ENCODE measurements at places on chromosomes 4 and X.

GRCh38 chr4:32429151-32429550, 1709.0 kb downstream of the PCDH7 start:
- no peak for DNase-seq

GRCh38 chr4:105197777-105198176, 51.1 kb downstream of the TET2 start:
- DNase-seq: no peak

DNA sequence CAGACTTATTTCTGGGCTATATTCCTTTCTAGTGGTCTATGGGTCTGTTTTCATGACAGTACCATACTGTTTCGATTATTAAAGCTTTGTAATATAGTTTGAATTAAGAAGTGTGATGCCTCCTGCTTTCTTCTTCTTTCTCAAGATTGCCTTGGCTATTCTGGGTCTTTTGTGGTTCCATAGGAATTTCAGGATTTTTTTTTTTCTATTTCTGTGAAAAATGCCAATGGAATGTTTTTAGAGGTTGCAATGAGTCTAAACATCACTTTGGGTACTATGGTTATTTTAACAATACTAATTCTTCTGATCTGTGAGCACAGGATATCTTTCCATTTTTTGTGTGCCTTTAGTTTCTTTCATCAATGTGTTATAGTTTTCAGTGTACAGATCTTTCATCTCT, 204.3 kb upstream of the HCCS start:
- no peak for DNase-seq

GRCh38 chr4:117134386-117134785, 49.0 kb upstream of the TRAM1L1 start:
- peak; percentile 3 for DNase-seq

DNA sequence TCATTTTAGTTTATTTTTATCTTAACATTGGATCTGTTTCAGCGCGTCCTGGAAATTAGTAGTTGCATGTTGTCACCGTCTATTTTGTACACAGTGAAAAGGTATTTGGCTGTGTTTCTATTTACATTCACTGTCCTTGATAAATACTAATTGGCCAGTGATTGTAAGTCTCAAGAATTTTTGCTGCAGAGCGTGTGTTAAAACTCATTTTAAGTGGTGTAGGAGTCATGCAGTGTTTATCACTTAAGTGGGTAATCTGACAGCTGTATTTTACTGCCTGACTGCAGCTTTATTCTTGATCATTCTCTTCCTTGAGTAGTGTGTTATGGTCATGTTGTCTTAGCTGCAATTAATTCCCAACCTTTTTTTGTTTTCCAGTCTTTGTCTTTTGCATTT, 9.8 kb downstream of the GUCY1A1 start:
- DNase-seq: no peak

- no peak for DNase-seq
Measured at GRCh38 chrX:776061-776460, 145.5 kb downstream of the SHOX start.

GRCh38 chrX:134377537-134377936, 82.4 kb upstream of the HPRT1 start:
- peak; percentile 3 for DNase-seq

DNA sequence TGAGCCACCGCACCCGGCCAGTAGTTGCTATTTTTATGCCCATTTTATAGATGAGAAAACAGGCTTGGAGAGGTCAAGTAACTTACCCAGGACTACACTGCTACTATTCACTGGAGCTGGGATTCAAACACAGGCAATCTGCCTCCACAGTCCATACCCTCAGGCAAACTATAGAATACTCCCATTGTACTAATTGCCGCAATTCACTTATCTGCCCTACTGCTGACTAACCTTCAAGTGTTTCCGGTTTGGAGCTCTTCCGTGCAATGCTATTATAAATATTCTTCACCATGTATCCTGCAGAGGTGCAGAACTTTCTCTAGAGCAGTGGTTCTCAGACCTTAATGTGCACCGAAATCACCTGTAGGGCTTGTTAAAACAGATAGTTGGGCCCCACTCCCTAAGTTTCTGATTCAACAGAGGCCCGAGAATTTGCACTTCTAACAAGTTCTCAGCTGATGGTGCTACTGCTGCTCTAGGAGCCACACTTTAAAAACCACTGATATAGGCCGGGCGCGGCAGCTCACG, 1.9 kb upstream of the G3BP2 start:
- no peak for DNase-seq

- DNase-seq: no peak
Measured at GRCh38 chr4:150580306-150580705, 1.6 kb upstream of the MAB21L2 start.

- no peak for DNase-seq
Measured at GRCh38 chrX:39384996-39385395, 583.7 kb downstream of the MID1IP1 start.

- DNase-seq: peak; percentile 7
Measured at GRCh38 chrX:78104447-78105176, 564 bp downstream of the PGK1 start.

DNA sequence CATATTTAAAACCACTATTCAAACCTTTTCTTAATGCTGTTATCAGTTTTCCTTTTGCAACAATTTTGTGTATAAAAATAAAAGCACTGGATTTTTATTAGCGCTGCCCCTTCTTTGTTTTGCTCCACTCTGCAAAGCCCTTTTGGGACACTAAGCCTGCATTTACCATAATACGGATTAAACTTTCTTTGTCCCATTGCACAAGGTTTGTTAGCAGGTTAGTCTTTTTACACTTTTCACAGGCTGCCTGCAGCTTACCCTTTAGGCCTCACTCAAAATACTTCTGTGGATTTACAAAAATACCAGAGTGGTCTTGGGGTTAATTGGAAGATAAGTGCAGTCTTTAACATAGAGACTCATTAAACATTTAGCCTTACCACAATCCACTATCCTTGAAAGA, 35.7 kb upstream of the MAB21L2 start:
- no peak for DNase-seq

GRCh38 chr4:48237996-48238645, 31.5 kb downstream of the TEC start:
- no peak for DNase-seq

GRCh38 chrX:3738509-3738908, 25.1 kb upstream of the PRKX start:
- DNase-seq: no peak

DNA sequence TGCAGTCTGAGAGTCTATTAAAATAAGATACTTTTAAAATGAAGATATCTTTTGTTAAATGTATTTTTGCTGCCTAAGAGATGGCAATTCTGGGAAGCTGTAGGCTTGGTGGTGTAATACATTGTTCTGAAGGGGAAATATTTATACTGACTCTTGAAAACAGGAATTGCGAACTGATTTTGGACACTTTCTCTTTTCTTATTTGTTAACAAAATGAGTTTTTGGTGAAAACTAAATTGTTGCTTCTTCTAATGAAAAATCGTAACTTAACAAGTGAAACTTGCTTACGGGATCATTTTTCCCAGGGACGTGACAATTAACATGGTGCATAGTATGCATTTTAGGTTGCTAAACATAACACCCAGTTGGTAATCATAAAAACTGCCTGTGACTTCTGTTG, 71.0 kb downstream of the RAPGEF2 start:
- no peak for DNase-seq

DNA sequence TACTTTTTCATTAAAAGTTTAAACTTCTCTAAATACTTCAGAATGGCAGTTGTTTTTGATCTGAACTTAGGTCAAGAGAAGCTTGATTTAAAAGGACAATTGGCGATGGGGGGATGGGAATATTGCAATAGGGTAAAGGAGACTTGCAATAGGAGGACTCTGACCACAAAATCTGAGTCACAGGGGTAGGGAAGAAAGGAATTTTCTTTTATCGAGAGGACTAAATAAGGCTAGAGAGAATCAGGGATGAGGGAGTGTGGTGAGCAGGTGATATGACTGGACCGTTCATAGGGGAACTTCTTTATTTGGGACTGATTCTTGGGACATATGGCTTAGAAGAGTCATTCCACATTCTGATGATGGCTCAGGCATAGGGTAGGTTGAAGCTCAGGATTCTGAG, 1260.2 kb downstream of the ADGRL3 start:
- DNase-seq: no peak

DNA sequence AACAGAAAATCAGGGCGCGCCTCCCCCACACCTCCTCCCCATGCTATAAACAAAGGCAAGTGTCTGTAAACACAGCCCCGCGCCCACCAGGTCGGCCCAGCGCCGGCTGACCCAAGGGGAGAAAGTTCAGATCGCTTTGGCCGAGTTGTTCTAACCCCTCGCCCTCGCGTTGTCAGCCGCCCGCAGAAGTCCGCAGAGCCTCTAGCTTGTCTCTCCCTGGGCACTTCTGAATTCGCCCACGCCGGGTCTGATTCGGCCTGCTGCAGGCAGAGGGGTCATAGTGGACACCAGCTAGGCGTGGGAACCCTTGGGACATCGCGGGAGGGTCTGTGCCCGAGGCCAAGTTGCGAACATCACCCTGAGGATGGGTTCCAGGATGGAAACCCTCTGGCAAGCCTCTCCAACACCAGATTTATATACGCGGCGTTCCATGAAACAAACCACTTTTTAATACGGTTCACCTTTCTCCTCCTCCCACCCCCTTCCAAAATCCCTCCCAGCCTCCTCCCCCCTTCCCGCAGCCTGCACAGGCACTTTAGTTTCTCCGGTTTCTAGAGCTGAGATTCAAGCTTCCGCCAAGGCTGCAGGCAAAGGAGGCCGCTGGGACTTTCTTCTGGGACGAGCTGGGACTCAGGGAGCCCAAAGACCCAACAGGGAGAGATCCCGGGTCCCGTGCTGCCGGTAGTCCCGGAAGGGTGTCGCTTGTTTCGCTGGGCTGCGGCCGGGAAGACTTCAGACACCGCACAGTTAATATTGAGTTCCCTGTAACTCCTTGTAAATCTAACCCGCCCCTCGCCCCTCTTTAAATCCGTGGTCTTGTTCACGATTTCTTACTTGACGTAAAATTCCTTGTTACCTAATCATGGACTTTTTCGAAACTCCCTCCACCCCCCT, 4.7 kb downstream of the HAND2 start:
- DNase-seq: no peak

GRCh38 chr4:80101792-80102116, 28.7 kb upstream of the ANTXR2 start:
- no peak for DNase-seq

DNA sequence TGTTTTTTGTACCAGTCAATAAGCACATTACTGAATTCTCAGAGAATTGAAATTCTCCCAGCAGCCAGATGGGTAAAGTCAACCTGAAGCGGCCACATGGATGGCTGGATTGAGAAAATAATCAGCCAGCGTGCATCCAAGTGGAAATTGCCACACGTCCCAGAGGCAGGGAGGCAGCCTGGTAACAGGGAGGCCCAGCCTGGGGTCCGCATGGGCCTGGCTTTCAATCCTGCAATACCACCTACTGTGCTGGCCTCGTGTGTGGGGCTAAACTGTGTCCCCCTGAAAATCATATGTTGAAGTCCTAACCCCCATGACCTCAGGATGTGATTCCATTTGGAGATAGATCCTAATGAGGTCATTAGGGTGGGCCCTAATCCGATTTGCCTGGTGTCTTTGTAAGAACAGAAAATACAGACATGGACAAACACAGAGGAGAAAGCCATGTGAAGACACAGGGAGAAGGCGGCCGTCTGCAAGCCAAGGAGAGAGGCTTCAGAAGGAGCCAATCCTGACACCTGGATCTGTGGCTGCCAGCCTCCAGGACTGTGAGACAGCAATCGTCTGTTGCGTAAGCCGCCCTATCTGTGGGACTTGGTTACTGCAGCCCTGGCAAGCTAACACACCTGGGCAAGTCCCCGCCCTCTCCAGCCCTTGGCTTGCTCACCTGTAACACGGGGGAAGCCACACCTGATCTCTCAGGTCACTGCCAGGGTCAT, 90.3 kb downstream of the JAKMIP1 start:
- DNase-seq: no peak

DNA sequence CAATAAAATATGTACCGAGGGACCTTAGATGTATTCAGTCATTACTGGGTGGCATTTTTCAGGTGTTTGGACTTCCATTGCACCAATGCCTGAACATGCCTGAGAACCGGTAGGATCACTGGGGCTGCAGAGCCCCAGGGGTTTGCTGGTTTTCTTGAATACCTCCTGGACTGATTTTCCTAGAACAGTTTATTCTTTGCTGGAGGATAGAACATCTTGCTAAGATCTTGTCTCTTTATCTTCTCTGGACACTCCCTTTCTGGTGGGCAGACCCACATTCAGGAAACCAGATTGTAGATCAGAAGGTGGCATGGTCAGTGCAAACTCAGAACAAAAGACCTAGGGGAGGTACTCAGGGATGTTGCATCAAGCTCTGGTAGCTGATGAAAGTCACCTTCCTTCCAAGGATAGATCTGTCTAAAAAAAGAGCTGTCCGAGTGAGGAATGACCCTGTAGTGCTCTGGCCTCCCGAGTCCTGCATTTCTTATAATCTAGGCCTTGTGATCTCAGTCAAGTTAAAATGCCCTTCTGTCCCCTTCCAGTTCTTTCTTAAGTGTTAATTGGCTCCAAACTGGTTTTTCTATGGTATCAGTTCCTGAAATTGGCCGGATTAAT, 84.8 kb downstream of the CLDN34 start:
- no peak for DNase-seq

- DNase-seq: no peak
Measured at GRCh38 chr4:47349326-47349725, 114.2 kb downstream of the COMMD8 start.

- DNase-seq: no peak
Measured at GRCh38 chr4:21625447-21625846, 323.1 kb downstream of the KCNIP4 start.

GRCh38 chrX:124426288-124427169, 80.2 kb downstream of the SH2D1A start:
- no peak for DNase-seq

- peak; percentile 16 for DNase-seq
Measured at GRCh38 chr4:173360587-173361221, 10.1 kb upstream of the SAP30 start.

GRCh38 chr4:137647375-137647774, 115.1 kb upstream of the PCDH18 start:
- DNase-seq: no peak

- DNase-seq: no peak
Measured at GRCh38 chrX:133971586-133971985, 13.8 kb downstream of the GPC3 start.

DNA sequence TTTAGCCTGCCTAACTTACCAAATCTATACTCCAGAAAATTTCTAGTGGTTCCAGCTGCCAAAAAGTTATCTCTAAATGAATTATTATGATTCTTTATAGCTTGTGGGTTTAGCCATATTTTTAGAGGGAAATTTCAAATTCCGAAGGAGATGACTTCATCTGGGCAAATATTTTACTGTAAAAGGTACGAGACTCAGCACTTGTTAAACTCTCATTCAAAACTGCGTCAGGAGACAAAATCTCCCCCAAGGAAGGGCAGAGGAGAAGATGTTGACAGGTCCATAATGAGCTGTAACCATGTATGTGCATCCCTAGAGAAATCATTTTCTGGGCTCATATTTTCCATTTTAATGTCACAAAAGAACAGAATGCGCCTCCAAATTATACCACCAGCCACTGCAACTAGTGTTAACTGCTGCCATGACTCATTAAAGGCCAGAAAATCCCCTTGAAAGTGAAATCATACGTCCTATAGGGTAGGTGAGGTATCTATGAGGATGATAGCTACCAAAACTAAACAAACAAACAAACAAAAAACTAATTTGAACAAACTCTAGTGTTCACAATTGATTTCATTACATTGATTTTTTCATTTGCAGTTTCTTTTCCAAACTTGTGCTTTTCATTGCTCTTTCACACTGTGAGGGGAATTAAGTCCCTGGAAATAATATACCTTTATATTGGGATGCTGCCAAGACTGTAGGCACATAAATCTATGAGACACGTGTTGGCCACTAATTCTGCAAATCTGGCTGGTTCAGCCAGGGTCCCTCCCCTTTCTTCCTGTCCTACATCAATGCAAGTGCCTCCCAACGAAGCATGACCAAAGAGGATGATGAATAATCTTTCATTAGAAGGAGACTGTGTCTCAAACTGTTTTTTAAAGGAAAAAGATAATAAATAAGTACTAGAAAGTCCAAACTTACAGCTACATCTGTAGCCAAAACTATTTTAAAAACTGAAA, 85.8 kb downstream of the ARHGAP6 start:
- DNase-seq: no peak

Data from SW 1271 (cell line).